KBM-7 (cell line): ENCODE measurements at places on chromosomes 11 and 22.

DNA sequence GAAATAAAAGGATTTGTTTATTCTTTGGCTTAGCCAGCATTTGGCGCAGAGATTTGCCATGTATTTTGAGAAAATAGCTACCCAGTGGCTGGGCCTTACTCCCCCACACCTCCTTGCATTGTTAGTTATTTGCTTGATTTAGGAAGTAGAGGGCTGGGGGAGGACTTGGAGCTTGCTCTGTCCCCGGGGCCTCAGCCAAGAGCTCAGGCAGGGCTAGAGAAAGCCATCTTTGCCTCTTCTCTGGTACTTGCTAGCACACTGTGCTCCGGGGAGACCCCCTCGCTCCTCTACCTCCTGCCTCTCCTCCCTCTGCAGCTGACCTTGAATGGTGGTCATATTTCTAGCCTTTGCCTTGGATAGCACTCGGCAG, 93.0 kb downstream of the SCN3B start:
- DNase-seq: no peak

- no peak for DNase-seq
These were observed 25.9 kb downstream of the RAB6A start for GRCh38 chr11:73734993-73735392.

GRCh38 chr11:75394085-75394840, 5.1 kb upstream of the RPS3 start:
- DNase-seq: no peak

GRCh38 chr11:78977009-78977408, 402.3 kb upstream of the NARS2 start:
- no peak for DNase-seq

DNA sequence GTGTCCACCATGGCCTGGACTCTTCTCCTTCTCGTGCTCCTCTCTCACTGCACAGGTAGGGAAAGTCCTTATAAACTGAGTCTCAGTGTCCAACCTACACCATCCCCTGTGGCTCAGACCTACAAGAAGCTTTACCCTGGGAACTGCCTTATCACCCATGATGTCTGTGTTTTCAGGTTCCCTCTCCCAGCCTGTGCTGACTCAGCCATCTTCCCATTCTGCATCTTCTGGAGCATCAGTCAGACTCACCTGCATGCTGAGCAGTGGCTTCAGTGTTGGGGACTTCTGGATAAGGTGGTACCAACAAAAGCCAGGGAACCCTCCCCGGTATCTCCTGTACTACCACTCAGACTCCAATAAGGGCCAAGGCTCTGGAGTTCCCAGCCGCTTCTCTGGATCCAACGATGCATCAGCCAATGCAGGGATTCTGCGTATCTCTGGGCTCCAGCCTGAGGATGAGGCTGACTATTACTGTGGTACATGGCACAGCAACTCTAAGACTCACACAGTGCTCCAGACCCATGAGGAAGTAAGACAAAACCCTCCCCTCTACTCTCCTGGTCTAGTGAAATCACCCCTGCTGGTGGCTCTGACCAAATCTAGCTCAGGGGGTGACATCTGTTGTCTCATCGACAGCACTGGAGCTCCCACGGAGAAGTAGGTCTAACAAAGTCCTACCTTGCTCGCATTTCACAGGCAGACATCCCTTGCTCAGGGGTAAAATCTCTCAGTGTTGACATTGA, 74.3 kb downstream of the VPREB1 start:
- no peak for DNase-seq

DNA sequence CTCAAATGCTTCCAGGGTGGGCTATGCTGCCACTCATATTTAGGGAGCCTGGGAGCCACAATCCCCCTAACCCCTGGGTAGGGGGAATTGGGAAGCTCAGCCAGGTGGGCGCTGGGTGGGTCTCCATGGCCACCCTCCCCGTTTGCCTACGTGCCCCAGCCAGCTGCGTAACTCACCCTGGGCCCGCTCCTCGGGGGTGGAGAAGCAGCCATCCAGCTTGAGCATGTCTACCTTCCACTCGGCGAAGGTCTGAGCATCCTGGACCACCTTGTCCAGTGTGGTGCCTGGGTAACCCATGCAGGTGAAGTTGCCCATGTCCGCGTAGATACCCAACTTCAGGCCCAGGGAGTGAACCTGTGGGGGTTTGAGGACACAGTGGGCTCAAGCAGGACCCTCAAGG, 3.7 kb downstream of the NAGA start:
- DNase-seq: no peak

GRCh38 chr11:64318766-64319761, 1.1 kb downstream of the PRDX5 start:
- DNase-seq: peak; percentile 31
